ENCODE measurements at places on chromosomes 3 and 15.

GRCh38 chr3:172475703-172476102, 27.4 kb upstream of the GHSR start:
- DNase-seq: no peak

GRCh38 chr3:12967606-12968351, 105.5 kb downstream of the IQSEC1 start:
- DNase-seq: peak; percentile 90

- peak; percentile 46 for DNase-seq
Measured at GRCh38 chr3:24088782-24089181, 143.7 kb downstream of the NR1D2 start.

DNA sequence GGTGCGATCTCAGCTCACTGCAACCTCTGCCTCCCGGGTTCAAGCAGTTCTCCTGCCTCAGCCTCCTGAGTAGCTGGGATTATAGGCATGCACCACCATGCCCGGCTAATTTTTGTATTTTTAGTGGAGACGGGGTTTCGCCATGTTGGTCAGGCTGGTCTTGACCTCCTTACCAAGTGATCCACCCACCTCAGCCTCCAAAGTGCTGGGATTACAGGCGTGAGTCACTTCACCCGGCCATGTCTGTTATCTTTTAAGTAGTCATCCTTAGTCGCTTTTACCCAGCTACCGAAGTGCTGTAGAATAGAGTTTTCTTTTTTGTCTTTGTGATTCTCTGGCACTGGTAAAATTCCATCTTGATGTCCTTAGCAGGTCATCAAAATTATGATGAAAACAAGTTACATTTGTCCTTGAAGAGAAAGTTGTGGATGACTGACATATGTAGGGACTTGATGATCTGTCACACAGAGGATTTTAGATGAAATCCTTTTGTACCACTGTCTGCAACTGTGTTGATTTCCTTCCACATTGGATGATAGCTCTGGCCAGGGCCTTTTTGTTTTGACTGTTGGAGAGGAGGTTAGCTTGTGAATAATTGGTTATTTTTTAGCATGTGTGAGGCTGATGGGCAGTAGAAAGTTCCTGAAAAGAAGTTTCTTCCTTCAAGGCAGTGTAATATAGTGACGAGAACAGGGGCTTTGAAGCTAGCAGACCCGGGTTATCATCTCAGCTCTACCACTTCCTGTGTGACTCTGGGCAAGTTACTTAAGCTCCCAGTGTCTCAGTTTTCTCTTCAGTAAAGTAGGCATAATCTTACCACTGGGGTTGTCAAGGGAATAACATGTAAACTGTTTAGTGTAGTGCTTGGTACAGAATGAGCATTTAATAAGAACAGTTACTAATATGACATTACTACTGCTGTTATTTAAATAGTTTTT, 18.8 kb downstream of the ATG7 start:
- peak; percentile 63 for DNase-seq

GRCh38 chr3:115671761-115672455, 48.6 kb downstream of the GAP43 start:
- DNase-seq: no peak

- no peak for DNase-seq
Measured at GRCh38 chr15:66733976-66734375, 31.9 kb downstream of the SMAD6 start.

- no peak for DNase-seq
Measured at GRCh38 chr15:23566651-23567050, 1.2 kb downstream of the MKRN3 start.

DNA sequence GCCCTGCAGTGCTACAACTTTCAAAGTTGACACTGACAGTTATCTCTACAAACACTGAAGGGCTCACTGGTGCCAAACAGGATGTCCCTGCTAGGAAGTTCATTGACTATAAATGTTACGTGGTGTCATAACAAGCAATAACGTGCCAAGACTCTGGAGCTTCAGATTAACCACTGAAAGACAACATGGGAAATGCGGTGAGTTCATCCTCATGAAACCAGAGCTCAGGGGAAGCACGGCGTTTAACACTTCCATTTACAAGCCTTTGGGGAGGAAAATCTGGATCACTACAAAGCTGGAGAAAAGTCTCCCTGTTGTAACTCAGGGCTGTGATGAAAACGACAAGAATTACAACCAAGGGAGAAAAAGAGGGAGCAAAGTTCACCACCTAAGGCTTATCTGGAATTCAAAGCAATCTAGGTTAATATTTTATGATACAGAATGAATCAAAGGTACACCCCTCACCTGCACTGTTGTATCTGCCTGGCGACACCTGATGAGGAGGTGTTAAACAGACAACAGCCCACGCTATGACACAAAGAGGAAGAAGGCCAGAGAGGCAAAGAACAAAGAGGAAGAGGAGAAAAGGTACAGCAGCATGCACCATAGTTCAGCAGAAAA, 27.0 kb downstream of the SHQ1 start:
- DNase-seq: peak; percentile 43

GRCh38 chr15:92510163-92510882, 116.6 kb downstream of the ST8SIA2 start:
- DNase-seq: no peak

DNA sequence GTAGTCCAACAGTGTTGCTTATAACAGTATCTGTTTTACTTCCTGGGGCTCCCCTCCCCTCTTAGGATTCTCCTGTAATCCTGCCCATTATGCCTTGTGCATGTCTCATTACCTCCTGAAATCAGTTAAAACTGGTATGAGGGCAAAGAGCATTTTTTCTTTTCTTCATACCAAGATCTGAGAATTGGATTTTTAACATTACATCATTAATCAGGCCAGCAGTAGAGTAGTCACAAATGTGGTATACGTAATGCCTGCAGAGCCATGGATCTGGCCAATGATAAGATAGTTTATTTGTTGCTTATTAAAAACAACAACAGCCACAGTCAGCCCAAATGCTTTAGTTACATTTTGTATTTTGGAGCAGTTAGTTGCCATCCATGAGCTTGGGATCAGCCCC, 23.2 kb downstream of the ARID3B start:
- no peak for DNase-seq

GRCh38 chr3:26484140-26484539, 138.4 kb upstream of the LRRC3B start:
- DNase-seq: no peak

DNA sequence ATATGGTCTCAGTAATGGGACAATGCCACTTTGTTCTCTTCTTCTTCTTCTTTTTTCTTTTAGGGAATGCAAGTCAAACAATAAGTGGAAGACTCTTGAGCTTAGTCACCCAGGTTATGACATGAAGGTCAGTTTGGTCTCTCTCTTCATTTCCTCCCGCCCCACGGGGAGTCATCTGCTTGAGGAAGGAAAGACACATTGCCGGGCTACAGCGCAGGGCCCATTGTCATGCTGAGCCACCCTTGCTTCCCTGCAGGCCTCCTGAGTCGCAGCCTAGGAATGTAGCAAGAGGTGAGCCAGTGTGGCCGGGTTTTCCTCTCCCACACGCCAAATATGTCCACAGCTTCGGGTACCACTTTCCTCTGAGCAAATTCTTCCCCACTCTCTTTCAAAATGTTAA, 47.6 kb downstream of the RAP2B start:
- peak; percentile 56 for DNase-seq

DNA sequence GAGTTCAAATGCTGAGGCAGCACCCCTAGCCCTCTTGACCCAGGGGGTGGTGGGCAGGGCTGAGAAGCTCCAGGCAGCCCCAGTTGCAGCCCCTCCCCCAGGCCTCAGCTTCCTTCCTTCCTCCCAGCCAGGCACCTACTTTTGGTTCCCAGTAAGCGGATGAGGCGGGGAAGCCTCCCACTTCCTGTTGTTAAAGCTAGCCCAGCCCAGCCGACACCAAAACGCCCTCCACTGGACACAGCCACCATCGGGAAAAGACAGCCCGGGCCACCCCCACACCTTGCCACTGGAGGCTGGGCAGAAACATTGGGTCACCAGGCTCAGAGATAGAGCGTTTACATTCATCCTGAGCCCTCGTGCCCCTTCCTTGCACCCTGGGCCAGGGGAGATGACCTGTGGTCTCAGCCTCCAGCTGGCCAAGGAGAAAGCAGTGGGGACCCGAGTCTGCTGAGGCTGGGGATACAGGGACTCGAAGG, 3.5 kb downstream of the DUSP7 start:
- DNase-seq: peak; percentile 84

DNA sequence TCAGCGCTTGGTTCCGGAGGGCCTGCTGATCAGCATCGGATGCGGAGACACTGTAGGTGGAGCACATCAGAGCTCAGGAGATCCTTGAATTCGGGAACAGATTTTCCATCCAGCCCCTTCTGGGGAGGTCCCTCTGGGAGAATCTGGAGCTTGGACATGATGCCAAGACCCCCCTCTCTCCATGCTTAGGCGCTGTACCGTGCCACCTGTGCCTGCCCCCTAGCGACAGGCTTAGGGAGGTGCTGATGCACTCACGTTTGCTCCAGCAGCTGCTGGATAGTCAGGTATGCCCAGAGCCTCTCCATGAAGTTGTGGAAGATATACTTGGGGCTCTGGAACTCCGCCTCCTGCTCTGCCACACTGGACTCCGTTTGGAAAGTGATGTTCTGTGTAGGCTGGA, 9.7 kb downstream of the ITIH4 start:
- peak; percentile 22 for DNase-seq

- DNase-seq: no peak
Measured at GRCh38 chr3:156106721-156107373, 13.5 kb upstream of the KCNAB1 start.

- DNase-seq: peak; percentile 46
Measured at GRCh38 chr3:35931867-35932266, 292.5 kb downstream of the ARPP21 start.

GRCh38 chr3:141269961-141270360, 38.3 kb downstream of the PXYLP1 start:
- no peak for DNase-seq

- no peak for DNase-seq
Measured at GRCh38 chr15:48470096-48470495, 138.9 kb downstream of the DUT start.

GRCh38 chr3:149479621-149480325, 5.3 kb downstream of the TM4SF4 start:
- DNase-seq: peak; percentile 65

DNA sequence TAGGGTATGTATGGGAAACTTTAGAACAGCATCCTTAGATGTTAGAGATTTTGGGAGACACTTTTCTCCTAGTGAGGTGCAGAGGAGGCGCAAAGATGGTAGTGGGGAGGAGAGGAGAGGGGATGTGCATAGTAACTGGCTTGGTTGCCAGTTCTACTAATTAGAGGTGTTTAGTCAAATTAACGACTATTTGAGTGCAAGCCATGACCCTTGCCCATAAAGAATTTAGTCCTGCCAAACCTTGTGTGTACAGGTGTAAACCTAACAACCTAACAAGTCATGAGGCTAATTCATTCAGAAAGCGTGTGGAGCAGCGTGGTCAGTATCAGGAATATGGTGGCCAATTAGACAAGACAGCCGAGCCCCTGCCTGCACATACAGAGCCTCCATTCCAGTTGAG, 62.2 kb upstream of the SEC22A start:
- no peak for DNase-seq

- DNase-seq: no peak
Measured at GRCh38 chr3:138468451-138468850, 34.0 kb downstream of the ESYT3 start.

DNA sequence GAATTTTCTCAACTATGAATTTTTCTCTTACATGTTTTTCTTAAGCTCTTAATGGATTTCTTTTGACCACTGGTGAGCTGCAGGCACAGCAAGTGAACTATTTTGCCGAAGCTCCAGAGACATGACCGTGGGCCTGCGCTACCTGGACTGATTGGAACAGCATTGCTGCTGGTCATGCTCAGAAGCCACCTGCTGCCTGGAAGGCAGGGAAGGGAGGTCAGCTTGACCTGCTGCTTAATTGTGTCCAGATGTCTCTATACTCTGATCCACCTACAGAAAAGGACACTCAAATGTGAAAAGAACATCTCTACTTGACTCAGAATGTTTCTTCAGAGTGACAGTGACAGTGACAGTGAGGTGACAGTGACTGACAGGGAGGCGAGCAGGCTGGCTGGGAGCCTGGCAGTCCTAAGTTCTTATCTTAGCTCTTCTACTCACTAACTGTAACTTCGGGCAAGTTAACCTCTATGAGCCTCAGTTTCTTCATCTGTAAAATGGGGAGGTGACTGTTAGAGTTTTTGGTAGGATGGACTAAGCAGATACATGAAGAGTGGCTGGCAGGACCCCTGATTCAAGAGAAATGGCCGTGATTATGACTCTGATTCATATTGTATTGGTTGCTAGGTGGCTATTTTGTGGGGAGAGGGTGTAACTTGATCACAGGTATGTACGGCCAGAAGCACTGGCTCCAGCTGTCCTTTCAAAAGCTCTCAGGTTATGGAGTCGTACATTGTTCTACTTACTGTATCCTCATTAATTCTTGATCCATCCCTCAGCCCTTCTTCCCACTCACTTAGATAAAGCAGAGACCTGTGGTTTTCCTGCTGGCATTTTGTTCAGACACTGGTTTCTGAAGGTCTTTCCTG, 54.8 kb upstream of the DLG1 start:
- DNase-seq: peak; percentile 29

GRCh38 chr3:42980209-42980608, 1.1 kb downstream of the GASK1A start:
- no peak for DNase-seq

DNA sequence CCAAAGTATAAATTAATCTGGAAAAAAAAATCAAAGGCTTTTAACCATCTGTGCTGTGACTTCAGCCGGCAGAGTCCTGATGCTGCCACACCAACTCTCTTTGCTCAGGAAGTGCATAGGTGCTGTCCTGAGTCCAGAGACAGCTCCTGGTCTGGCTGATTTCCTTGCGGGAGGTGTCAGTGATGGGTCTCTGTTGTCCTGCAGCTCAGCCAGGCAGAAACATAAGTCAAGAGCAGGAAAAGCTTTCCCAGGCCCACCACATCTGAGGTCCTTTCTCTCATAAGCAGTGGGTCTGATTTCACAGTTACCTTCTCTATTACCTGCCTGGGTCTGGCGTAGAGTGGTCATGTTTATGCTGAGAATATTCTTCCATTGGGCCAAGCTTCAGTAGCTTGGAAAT, 19.4 kb downstream of the CHST2 start:
- DNase-seq: no peak

GRCh38 chr3:182330646-182331045, 462.7 kb upstream of the ATP11B start:
- no peak for DNase-seq

DNA sequence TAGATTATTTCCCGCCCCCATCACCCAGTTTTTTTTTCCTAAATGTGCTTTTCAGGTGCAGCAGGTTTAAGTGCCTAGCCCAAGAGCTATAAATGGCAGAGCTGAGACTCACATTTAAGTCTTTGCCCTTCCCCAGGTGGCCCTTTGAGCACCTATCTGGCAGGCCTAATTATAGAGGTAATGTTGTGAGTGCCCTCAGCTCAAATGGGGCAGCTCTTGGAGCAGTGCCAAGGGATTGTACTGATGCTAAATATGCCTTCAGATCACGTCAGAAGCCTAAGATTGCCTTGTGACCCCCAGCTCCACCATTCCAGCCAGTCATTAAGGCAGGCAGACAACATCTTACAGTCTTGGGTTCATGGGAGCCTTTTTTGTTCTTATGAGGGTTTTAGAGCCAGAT, 159.5 kb downstream of the RPLP1 start:
- DNase-seq: no peak

DNA sequence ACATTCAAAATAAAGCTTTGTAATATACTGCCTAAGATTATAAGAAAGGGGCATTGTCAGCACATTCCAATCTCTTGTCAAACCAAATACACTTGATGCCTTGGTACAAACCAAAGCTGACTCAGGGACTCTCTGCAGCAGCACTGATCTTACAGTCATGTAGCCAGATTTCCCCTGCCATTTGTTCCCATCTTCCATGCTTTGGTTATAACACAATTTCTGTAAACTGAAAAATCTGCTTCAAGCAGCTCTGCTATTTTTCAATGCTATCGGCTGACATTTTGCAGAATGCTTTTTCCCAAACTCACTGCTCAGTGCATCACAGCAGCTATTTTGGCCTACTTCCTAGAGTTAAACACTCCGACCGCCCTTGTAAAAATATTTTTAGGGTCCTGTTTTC, 18.2 kb downstream of the PLOD2 start:
- peak; percentile 62 for DNase-seq
